Neural crest cell (in vitro differentiated cells): ENCODE measurements at places on chromosomes 16 and 17. TPM values are rescaled to one million over a fixed set of nuclear protein-coding genes. Genes with fewer than 3 reads are reported as not detected.
A peak's percentile ranks its signal among the peaks of the same experiment; 100 is the strongest.

DNA sequence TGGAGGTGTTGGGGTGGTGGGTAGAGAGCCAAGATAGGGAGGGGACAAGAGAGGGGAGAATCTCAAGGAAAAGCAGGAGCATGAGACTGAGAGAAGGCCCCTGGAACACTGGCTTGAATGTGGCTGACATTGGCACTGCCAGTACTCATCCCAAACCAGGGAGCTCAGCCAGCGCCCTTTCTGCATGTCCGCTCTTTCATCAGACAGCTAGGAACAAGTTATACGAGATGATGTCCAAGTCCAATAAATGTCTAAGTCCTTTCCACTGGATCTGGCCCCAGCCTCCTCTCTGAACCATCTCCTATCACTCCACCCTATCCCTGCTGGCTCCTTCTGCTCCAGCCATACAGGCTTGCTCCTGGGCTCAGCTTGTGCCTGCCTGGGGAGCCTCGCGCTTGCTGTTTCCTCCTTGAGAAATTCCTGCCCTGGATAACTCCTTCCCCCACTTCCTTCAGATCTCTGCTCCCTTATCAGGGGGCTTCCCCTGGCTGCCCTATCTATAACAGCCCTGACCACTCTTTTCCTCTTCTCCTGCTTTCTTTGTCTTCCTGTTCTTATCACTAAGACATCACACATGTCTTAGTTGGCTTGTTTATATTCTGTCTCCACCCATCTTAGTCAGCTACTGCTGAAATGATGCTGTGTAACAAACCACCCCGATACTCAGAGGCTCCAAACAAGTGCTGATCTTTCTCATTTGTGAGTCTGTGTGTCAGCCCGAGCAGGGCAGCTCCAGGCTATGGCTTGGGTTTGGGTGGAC, 37.1 kb upstream of the MEOX1 start:
- no peak overlapping the region for H3K4me3 ChIP-seq
- DNase-seq = no peak
- no peak overlapping the region for H3K27ac ChIP-seq
- peaks cover 31% of the 10 kb centered on the region for H3K4me1 ChIP-seq
- H3K36me3 ChIP-seq = no peaks in the 10 kb centered on the region

DNA sequence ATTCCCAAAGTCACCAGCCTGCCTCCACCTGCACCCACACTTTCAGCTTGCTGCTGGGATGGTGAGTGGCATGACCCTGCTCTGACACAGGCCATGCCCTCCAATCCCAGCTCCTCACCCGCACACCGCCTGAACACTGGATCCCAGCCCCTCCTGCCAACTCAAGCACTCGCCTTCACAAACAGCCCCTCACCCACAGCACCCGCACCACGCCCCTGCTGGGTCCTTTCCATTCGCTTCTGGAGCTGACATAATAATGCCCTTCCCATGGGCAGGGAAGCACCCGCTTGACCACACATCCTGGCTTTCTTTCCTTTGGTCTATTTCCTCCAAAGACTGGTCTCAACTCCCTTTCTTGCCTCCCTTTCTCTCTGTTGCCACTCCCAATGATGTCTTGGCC, 57.6 kb downstream of the RAB11FIP4 start:
- no peak overlapping the region for H3K4me3 ChIP-seq
- H3K27ac ChIP-seq = peak overlapping the region; percentile 81
- H3K36me3 ChIP-seq = no peaks in the 10 kb centered on the region

DNA sequence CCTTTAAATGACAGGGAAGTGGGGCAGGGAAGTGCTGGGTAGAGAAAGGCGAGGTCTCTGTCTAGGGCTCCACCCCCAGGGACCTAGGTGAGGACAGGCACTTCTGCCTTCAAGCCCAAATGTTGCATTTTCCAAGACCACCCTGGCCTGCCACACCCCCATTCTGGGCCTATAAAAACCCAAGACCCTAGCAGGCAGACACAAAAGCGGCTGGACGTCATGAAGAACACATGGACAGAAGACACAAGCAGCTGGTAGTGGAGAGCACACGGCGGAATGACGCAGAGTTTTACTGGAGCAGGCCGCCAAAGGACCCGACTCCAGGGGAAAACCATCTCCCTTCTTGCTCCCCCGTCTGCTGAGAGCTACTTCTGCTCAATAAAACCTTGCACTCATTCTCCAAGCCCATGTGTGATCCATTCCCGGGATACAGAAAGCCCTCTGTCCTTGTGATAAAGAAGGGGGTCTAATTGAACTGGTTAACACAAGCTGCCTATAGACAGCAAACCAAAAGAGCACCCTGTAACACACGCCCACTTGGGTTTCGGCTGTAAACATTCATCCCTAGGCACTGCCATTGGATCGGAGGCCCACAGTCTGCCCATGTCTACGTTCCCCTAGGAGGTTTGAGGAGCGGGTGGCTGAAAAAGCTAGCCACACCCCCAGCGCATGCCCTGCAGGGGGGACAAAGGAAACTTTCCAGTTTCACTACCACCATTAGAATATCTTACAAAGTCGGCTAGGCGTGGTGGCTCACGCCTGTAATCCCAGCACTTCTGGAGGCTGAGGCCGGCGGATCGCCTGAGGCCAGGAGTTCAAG, 622.2 kb upstream of the SALL1 start:
- H3K4me3 ChIP-seq = no peak overlapping the region
- no peak for DNase-seq
- peaks cover 4% of the 10 kb centered on the region for H3K27me3 ChIP-seq
- peaks cover 13% of the 10 kb centered on the region for H3K4me1 ChIP-seq

FOXF1 gene
- total RNA-seq = not detected in 2 replicates

DNA sequence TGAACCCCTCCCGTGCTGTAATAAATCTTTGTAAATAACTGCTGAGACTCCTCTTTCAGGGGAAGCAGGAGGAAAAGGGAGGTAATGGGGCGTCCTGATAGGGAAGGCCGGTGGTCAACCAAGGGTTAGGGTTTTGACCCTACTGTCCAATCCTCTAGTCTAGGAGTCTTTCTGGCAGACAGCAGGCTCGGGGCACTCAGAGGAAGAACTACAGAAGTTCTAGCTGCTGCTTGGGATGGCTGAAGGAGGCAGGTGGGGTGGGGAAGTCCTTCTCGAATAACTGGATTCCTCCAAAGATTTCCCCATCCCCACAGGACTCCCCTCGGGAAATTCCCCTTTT, 387 bp upstream of the STARD3 start:
- H3K36me3 ChIP-seq = no peaks in the 10 kb centered on the region
- H3K4me3 ChIP-seq = peak overlapping the region; percentile 94
- peaks cover 41% of the 10 kb centered on the region for H3K4me1 ChIP-seq

DNA sequence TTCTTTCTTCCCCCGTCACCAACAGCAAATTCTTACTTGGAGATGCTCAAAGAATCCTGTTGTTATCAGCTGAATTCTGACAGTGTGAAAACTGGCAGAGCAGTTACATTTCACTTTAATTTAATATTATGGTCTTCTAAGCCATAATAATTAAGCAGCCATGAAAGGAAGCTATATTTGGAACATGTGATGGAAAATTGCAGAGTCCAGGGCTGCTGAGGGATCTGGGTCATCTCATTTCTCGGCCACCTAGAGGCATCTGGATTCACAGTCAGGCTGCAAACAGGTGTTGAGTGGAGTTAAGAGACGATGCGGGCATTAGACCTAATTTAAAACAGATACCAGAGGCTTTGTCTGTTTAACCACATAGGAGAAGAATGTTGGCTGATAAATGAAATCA, 38.4 kb downstream of the CHD9NB start:
- no peaks in the 10 kb centered on the region for H3K4me1 ChIP-seq
- peaks cover 3% of the 10 kb centered on the region for H3K27me3 ChIP-seq
- H3K4me3 ChIP-seq = no peak overlapping the region
- H3K27ac ChIP-seq = no peak overlapping the region
- no peaks in the 10 kb centered on the region for H3K36me3 ChIP-seq
- DNase-seq = no peak

GRCh38 chr16:52800432-52800831, 252.3 kb downstream of the CHD9NB start:
- H3K4me1 ChIP-seq = no peaks in the 10 kb centered on the region
- no peaks in the 10 kb centered on the region for H3K36me3 ChIP-seq
- no peaks in the 10 kb centered on the region for H3K27me3 ChIP-seq
- no peak overlapping the region for H3K27ac ChIP-seq

DNA sequence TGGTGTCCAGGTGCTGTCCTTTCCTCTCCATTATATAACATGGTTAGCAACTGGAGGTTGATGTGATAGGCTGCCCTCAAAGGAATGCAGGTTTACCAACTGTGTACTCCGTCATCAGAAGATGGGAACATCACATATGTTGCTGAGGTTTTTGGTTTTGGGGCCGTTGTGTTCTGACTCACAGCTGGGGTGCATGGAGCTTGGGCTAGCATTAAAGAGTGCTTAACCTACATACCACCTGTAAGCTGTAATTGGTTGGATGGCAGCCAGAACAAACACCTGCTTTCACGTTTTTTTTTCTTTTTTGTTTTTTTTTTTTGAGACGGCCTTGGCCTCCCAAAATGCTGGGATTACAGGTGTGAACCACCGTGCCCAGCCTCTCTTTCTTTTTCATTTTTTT, 20.9 kb downstream of the TMEM11 start:
- H3K36me3 ChIP-seq = peaks cover 25% of the 10 kb centered on the region
- H3K4me3 ChIP-seq = no peak overlapping the region
- peaks cover 19% of the 10 kb centered on the region for H3K4me1 ChIP-seq

DNA sequence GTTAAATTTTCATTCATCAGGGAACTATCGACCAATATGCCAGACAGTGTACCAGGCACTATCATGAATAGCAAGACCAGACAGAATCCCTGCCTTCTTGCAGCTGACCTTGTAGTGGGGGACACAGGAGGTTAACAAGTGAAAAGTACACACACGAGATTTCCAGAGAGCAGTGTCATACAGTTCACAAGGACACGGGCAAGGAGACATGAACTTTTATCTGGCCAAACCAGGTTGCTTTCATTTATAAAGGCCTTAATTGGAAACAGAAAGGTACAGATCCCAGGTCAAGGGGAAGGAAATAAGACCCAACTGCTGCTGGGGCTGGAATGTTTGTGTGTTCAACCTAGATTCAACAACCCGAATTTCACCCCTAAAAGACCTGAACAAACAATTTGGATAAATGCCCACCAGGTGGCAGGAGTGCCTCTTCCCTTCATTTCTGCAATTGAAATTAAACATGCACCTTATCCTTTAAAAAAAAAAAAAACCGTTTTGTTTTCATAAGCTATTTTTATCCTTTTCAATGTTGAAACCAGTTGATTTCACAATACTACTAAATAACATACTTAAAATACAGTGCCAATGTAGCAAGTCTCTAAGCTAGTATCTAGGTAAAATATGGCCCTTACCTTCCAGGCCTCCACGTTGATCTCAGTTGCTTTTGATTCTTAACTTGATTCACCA, 65.9 kb downstream of the EMP2 start:
- no peaks in the 10 kb centered on the region for H3K4me1 ChIP-seq
- H3K27ac ChIP-seq = no peak overlapping the region
- DNase-seq = peak; percentile 49
- H3K4me3 ChIP-seq = no peak overlapping the region
- H3K27me3 ChIP-seq = no peaks in the 10 kb centered on the region

DNA sequence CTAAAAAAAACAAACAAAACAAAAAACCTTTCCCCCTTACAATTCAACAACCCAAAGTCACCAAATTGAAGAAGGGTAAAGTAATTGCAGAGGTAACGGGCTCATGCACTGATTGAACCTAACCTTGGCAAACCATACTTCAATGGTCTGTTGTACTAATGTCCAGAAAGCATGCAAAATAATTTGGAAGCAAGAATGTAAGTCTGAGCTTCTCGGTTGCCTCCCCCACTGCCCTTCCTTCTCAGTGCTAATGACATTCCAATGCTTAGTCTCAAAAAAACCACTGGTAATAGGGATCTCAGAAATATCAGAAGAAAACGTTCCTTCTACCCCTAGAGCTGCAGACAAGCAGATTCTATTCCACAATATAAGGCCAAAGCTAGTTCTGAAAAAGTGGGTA, 15.8 kb downstream of the KRABD2 start:
- DNase-seq = no peak
- peaks cover 24% of the 10 kb centered on the region for H3K4me1 ChIP-seq
- no peak overlapping the region for H3K4me3 ChIP-seq

GRCh38 chr17:50213026-50214022, 11.9 kb upstream of the COL1A1 start:
- no peaks in the 10 kb centered on the region for H3K36me3 ChIP-seq
- peaks cover 3% of the 10 kb centered on the region for H3K27me3 ChIP-seq
- H3K4me1 ChIP-seq = peaks cover 50% of the 10 kb centered on the region
- DNase-seq = no peak

DNA sequence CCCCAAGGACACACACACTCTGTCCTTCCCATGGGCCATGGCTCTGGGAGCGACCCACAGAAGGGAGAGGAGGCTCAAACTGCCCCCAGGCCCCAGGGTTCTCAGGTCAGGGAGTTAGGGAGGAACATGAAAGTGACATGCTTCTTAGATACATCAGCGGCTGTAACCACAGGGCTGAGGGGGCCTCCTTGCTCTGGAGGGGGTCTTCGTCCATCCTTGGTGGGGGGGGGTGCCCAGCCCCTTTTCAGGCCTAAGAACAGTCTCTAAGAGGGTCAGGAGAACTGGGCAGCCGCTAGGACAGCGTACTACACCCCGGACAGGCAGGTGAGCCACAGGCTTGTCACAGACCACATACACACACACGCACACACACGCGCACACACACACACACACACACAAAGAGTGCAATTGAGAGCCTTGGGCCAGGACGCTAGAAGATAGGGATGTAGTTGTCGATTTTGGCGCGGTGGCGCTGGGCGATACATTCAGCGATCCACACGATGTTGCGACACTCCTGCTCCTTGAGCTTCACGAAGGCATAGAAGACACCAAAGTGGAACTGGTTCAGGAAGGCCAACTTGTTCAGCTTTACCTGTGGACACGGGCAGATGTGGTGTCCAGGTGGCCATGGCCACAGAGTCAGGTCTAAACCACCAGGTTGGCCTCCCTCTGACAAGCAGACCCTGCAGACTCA, 7.3 kb downstream of the HSD11B2 start:
- peaks cover 2% of the 10 kb centered on the region for H3K4me1 ChIP-seq
- H3K4me3 ChIP-seq = no peak overlapping the region
- H3K27ac ChIP-seq = peak overlapping the region; percentile 24
- peaks cover 6% of the 10 kb centered on the region for H3K27me3 ChIP-seq

- no peaks in the 10 kb centered on the region for H3K4me1 ChIP-seq
- H3K27ac ChIP-seq = no peak overlapping the region
- H3K36me3 ChIP-seq = no peaks in the 10 kb centered on the region
- H3K4me3 ChIP-seq = no peak overlapping the region
Measured at GRCh38 chr17:58245428-58246103, 7.2 kb downstream of the LPO start.

BEAN1 gene
- total RNA-seq = 1.5 TPM in 2 replicates

DNA sequence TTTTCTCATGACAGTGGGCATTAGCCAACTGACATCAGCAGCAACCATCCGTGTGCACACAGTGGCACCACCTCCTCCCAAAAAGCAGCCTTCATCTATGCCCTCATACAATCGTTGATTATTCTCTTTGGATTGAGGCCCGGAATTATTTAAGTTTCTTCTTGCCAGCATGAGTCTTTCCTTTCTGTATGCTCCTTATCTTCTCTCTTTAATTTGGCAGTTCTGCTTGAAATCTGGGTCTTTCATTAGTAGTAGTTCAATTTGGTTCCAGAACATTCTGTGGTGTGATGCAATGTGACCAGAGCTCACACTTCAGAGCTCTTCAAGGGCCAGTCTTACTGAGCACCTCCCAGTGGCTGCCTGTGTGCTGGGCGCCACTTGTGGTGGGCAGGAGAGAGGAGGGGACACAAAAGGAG, 52.2 kb upstream of the STH start:
- peaks cover 25% of the 10 kb centered on the region for H3K4me1 ChIP-seq
- H3K27ac ChIP-seq = peak overlapping the region; percentile 85
- H3K4me3 ChIP-seq = no peak overlapping the region

GLP2R gene
- not detected in 2 replicates for total RNA-seq

PFN1 gene
- 626 and 630 TPM in 2 replicates for total RNA-seq
